HFFc6 (cell line): ENCODE measurements at places on chromosomes 7 and 10. TPM values are rescaled to one million over a fixed set of nuclear protein-coding genes. Genes with fewer than 3 reads are reported as not detected.

- no peak for DNase-seq
Measured at GRCh38 chr7:81685270-81685868, 84.5 kb downstream of the HGF start.

DNA sequence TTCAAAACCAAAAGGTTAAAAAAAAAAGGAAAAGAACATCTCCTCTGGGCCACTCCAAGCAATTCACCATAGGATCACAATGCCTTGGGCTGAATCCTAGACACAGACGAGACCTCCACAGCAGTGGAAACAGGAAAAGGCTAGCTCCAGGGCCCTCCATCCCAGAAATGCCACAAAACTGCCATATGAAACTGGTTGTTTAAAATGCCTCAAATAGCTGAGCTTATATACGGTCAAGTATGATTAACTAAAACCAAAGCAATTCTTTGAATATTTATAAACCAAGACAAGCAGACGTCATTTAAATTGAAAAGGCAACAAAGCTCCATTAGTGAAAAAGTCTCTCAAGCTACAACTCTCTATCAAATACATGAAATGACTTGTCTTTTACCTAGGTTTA is 63.1 kb downstream of the DOCK4 start:
- no peak for DNase-seq

- DNase-seq, result no peak
Measured at GRCh38 chr7:35365523-35365922, 111.6 kb upstream of the TBX20 start.

DNA sequence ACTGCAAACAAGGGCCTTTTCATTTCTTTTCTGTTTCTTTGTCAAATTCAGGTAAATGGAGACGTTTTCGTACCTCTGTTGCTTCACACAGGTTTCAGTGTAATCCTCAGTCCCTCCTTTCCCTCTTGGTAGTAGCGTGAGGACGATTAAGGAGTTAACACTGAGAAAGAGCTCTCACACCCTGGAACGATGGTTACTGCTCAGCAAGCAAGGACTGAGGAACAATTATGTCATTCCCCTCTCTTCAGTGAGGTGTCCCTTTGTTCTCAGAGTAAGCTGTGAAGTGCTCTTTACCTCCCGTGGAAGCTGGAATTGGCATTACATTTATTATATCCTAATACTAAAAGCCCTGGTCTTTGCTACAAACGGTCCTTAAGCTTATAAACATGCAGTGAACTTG is 95.9 kb downstream of the FANK1 start:
- no peak for DNase-seq

DNA sequence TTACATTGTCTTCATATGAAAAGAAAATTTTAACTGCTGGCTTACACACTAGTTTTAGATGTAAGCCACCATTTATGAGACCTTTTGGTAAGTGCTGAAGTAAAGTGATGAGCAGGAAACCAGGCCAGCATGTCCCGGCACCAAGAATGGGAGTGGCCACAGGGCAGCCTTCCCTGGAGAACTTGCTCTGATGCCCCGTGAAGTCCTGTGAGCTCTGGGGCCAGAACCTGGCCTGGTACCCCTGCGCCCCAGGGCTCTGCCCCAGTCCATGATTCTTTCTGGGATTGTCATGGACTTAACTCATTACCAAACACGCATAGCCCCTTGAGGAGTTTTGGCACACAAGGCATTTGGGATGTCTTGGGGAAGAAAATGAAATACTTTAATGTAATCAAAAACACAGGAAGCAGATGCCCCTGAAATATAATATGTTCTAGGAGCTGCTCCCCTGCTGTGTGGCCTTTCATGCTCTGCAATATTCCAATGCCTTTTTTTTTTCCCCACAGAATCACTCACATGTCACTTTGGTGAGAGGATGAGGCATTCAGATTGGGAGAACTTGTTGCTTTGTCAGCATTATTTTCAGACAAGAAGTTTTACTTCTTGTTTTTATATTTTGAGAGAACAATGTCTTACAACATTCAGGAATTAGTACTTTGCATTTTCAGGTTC is 53.1 kb upstream of the CXCL12 start:
- no peak for DNase-seq

The CFAP43 gene
- total RNA-seq, result 0.10 to 0.14 TPM in 2 of 3 replicates, not detected in the other

The COBL gene
- not detected in 3 replicates for total RNA-seq
